Mucosa of gallbladder (tissue), 1 donor: ENCODE measurements at places on chromosomes 1 and 21. TPM values are rescaled to one million over a fixed set of nuclear protein-coding genes. Genes with fewer than 3 reads are reported as not detected.

DNA sequence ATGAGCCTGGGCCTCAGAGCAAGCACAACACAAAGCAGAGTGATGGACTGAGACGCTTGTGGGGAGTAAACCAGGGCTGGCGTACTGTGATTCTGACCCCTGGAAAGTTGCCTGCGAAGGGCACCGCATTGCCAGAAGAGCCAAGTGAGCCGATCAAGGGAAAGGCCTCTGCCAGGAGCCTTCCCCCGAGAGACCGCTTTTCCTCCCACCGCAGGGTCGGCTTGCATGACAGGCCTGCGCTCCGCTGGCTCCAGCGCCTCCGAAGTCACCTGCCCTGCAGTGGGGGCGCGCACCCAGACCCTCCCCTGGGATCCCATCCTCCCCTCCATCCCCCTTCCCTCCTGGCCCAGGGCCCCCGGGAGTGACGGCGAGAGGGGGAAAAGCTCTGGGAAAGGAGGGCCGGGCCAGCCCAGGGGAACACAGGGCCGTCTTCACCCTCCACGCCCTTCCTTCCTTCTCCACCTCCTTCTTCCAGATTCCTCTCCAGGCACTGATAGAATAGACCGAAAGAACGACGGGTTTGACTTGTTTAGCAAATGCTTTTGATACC lies 165.0 kb downstream of the TRIM33 start:
- DNase-seq = no peak

Gene PRAMEF14
- total RNA-seq = not detected

Gene PTGS2
- 10.0 TPM for total RNA-seq

- no peak for DNase-seq
These were observed 15.1 kb downstream of the PAX7 start for GRCh38 chr1:18645747-18646090.

DNA sequence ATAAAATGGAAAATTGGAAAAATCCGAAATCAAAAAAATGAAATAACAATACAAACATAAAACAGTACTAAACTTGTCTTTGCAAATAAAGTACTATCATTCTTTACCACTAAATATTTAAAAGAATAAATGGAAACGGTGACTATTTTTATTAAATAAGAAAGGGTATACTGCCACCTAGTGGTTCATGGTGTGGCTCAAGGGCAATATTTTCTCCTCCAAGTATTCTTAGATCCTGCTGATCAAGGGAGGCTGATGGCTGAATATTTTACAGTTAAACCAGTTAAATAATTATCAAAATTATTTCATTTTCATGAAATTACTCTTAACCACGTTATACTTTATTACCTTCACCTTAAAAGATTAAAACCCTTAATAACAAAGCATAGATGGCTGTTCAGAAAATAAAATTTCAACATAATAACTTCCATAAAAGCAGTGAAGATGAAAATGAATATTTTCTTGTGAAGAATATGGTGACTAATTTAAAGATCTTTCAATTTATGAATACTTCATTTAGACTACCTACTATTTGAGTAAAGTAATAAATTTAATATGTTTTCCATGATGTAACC lies 1793.9 kb downstream of the NCAM2 start:
- DNase-seq = peak; percentile 13

DNA sequence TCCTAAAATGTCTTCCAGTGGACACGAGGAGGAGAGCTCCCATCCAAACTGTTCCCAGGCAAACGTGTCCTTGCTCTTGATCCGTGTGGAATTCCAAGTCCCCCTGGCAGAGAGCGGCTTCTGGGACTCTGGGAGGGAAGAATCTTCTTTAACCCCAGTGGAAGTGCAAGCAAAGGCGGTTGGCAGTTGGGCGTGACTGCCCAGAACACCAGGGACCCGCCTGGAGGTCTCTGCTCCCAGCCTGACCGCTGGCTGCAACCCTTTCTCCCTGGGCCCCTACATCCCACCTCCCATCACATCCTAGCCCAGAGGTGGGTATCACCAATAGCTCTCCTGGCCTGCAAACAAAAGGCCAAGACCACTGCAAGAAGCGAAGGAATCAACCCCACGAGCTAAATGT lies 17.8 kb downstream of the CASZ1 start:
- DNase-seq = no peak

- DNase-seq = no peak
These were observed 6.0 kb upstream of the VASH2 start for GRCh38 chr1:212944229-212944901.

GRCh38 chr1:151984313-151984956 lies 9.2 kb downstream of the S100A10 start:
- DNase-seq = no peak

Gene CCDC24
- 39.9 TPM for total RNA-seq

DNA sequence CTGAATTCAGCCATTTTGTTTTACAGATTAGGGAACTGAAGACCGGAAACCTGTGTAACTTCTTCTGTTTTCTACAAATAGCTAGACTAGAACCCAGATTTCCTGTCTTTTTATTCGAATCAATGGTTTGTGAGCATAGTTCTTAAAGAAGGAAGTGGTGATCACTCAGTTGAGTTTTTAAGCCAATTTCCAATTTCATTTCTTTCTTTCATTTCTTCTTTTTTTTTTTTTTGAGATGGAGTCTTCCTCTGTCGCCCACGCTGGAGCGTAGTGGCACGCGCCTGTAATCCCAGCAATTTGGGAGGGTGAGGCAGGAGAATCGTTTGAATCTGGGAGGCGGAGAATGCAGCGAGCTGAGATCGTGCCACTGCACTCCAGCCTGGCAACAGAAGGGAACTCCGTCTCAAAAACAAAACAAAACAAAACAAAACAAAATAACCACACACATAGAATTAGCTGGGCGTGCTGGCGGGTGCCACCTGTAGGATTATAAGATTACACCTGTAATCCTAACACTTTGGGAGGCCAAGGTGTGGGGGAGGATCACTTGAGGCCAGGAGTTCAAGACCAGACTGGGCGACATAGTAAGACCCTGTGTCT lies 3.0 kb upstream of the MDM4 start:
- DNase-seq = no peak

GRCh38 chr1:227845147-227845458 lies 29.6 kb downstream of the PRSS38 start:
- DNase-seq = no peak

Gene ANKRD45
- 0.69 TPM for total RNA-seq

- no peak for DNase-seq
These were observed 222.4 kb upstream of the C8B start for GRCh38 chr1:57188168-57188567.

DNA sequence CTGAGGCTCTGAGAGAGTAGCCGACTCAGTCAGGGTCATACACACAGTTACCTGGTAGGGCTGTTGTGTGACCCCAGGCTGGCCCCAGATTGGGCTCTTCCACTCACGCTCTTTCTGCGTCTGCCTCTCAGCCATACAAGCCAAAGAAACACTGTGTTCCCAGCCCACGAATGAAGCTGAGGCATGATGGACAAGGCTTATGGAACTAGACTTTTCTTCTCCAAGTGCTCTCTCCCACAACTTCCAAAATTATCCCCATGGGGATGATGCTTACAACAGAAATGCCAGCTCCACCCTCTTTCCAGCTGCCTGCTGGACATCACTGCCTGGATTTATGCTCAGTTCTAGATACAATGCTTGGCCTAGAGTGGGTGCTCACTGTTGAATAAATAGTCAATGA lies 102.8 kb upstream of the JUN start:
- no peak for DNase-seq

Gene FBLIM1
- total RNA-seq = 534 TPM

GRCh38 chr1:220700556-220701179 lies 10.5 kb downstream of the C1orf115 start:
- no peak for DNase-seq

DNA sequence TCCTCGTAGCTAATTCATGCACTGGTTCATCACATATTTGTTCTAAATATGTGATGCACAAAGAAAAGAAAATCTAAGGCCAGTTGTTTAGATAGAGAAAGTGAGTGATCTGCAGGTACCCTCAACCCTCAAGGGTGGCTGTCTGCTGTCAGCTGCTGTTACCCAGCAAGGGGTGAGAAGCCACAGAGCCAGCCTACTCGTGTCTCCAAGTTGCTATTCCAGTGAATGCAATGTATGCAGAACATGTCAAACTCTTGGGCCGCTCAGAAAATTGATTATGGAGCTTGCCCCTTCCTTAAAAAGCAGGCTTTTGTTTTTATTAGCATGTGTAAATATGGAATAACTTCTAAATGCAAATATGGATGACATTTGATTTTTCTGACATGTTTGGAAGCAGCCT lies 336.3 kb upstream of the ST6GALNAC5 start:
- no peak for DNase-seq

Gene GBP6
- not detected for total RNA-seq

DNA sequence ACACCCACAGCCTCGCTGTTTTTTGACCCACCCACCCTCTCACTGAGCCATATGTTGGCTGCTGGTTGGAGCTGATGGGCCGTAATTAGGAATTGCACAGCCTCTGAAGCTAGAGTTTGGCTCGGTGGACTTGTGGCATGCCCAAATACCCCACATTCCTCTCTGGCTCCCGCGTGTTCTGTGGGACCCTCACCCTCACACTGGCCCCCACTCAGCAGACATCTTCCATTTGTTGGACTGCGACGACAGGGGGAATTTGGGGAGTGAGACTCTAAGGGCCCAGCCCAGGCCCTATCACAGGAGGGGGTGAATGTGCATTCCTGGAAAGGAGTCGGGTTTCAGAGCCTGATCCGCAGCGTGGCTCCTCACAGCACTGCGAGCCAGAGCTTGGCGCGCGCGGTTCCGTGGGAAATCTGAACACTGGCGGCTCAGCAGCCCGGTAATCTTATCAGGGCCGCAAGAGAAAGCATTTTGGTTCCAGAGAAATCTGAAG lies 5.2 kb downstream of the RCSD1 start:
- DNase-seq = no peak

Gene FCRL4
- total RNA-seq = not detected

Gene GBP5
- 4.2 TPM for total RNA-seq

Gene SH3D21
- total RNA-seq = 12.1 TPM

GRCh38 chr1:184555665-184556641 lies 169.1 kb downstream of the C1orf21 start:
- no peak for DNase-seq

DNA sequence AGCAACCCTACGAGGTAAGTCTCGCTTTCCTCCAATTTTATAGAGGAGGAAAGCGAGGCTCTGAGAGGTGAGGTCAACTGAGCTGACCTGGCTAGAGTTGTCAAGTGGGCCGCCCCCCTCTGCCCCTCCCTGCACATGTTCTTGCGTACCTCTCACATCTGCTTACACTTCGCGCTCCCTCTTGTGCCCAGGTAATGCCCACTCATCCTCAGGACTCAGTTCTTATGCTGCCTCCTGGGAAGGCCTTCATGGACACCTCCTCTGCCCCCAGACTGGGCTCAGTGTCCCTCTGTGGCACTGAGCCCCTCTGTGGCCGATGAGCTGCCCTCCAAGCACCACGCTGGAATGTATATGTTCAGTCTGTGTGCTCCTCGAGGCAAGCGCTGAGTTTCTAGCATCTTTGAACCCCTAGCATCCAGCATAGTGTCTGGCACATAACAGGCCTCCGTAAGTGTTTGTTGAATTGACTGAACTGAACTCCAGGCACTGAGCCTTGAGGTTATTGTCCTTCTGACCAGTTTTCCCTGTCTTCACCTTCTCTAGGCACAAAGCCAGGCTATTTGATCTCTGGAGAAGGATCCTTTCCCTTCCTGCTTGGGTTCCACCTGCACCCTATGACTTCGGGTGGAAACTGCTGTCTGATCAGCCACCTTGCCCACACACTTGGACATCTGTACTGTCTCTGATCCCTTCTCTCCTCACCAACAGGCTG lies 13.5 kb downstream of the MOV10 start:
- no peak for DNase-seq

DNA sequence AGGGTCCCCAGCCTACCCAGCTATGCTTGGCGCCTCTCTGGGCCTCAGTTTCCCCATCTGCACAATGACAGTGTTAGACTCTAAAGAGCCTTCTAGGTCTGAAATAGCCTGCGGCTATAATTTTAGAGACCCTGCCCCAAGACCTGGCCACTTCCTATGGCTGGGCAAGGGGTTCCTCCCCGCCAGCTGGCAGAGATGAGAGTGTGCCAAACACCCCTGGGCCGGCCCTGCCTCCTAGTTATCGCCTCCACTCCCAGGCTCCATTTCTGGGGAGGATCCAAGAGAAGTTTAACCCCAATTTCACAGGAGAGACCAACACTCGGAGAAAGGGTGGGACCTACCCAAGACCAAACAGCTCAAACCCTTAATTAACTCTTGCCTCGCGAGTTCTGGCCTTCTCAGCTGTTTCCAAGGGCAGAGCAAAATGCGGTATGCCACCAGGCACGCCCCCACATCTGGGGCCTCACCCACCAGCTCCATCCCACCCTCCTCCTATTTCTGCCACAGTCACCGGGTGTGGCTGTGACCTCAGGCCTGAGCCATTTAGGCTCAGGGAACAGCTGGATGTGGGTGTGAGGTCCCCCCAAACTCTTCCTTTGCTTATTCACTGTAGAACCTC lies 35.7 kb downstream of the TTC39A start:
- no peak for DNase-seq

DNA sequence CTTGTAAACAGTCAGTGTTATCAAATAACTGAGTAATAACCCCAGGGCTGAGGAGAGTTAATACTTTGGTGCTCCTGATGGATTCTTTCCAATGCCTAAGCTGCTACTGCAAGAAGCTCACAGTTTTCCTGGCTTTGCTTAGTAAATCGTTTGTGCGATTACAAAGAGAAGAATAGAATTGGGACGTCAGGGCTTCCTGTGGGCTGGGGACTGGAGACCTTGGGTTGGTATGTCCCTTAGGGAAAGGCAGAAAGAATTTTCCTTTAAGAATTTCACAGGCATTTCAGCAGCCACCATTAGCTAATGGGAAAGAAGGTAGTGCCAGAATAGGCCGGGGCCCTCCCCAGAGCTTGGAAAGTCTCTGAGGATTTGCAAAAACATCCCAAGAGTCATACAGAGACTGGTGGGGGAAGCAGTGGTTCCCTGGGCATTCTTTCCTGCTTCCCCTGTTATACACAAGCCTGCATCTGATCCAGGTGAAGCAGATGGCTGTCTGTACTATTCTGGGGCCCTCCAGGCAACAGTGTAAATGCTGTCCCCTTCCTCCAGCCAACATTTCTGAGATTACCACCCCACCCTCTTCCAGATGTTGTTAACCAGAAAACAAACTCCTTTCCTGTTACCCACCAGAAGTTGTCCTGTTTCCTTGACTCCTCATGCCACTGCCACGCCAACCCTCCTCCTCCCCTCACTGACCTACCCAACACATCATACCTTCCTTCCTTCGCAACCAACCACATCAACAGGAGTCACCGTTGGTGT lies 40.2 kb downstream of the PLXNA2 start:
- DNase-seq = no peak

DNA sequence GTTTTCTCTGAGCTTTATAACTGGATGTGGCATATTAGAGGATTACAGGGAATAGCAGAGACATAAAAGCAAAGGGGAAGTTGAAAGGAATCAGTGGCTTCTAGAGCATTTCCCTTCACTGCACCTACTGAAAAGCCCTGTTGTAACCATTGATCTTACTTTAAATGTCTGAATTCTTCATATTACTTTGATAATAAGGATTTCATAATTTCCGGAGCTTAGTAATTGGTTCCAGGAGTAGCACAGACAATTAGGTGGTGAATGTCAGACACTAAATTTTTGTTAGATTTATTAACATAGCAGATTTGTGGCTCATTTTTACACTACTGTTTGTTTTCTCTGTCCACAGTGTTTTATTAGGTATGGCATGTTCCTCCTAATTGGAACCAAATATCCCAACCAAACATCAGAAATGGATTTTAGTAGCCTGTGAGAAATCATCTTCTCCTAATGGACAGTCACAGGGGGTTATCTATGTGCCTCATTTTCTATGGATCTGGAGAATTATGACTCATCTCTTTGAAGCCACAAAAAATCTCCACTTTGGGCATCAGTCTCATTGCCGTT lies 100.5 kb downstream of the GIPC2 start:
- no peak for DNase-seq

- no peak for DNase-seq
These were observed 94.0 kb upstream of the KCND3 start for GRCh38 chr1:112083487-112083886.

Gene RGS16
- total RNA-seq = 5.8 TPM
